ENCODE measurements at places on chromosomes 7 and 10.

- no peak for DNase-seq
Measured at GRCh38 chr10:62585211-62585775, 211.1 kb downstream of the ZNF365 start.

- peak; percentile 38 for DNase-seq
Measured at GRCh38 chr7:159022238-159022993, 122.3 kb downstream of the VIPR2 start.

DNA sequence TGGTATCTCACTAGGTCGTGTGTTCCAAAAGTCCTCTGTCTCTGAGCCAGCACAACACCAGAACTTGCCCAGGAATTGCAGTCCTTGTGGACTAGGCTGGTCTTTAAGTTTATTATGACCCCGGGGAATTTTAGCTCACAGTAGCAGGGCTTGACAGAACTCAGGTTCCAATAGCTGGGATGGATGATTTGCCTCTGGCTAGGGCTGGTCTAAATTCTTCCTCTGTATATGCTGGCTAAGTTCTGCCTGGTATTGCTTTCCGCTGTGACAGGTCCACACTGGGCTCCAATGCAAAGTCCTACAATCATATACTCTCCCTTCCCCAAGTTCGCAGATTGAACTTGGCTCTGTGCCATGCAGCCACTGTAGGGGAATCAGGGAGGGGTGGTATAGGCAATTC is 52.5 kb downstream of the FAS start:
- DNase-seq = no peak

DNA sequence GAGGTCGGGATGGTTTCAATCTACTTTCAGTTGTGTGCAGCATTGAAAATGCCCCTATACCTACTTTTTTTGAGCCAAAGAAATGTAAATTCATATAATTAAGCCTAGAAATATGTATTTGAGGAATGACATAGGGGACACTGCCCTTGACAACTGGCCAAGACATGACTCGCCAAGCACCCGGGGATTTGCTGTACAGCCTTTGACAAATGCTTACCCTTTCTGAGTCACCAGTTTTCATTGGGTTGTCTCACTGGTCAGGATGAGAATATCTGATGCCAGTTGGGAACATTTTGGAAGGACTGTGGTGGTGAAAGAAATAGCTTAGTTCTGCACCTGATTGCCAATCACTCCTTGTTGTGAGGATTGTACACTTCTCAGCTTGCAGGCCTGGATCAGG is 166.8 kb upstream of the HABP2 start:
- no peak for DNase-seq

GRCh38 chr10:71212318-71213126 is at the start of gene UNC5B:
UNC5B (plus strand) TSS chr10:71212570; CDS start chr10:71212986, 416 bp downstream.
- peak; percentile 94 for DNase-seq
